ENCODE measurements at places on chromosomes 2 and 18.

GRCh38 chr18:9557250-9557943 lies 57.0 kb downstream of the PPP4R1 start:
- no peak for DNase-seq

DNA sequence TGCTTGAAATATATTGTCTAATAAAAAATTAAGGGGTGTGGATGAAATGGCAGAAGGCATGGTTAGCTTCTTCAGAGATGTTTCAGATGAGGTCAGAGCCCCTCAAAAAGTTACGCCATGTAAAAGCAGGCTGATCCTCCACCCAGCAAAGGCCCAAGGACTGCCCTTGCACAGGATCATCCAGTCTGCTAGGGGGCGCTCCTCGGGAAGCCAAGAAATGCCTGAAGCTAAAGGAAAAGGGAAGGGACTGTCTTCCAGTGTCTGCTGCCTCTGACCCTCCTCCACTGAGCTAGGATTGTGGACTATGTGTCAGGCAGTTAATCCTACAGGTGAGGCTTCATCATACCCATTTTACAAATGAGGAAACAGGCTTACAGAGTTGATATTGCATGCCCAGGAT lies 33.8 kb upstream of the TEX51 start:
- no peak for DNase-seq

DNA sequence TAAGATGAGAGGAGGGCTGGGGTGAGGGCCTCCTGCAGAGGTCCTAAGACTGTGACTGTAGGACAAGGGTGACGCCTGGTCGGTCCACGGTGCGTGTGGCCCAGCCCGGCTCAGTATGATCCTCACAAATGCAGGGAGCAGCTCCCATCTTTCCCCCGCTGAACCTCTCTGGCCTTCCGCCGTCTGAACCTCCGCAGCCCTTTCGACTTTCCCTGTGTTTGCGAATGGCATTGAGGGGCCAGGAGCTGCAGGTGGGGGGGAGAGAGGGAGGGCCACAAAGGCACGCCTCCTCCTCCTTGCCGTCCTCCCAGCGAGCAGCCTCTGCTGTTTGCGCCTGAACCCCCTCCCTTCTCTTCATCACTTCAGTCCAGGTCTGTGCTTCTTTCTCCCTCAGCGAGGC lies 68.6 kb upstream of the PXDN start:
- no peak for DNase-seq

- no peak for DNase-seq
Observed at GRCh38 chr2:20868377-20868776, 45.5 kb upstream of the LDAH start.

Measured in GM04503 (cell line).